SK-N-DZ (cell line): ENCODE measurements at places on chromosomes 2 and 18.

GRCh38 chr2:76867854-76868253 is 654.3 kb downstream of the LRRTM4 start:
- DNase-seq = no peak

GRCh38 chr18:1013951-1014350 is 109.3 kb downstream of the ADCYAP1 start:
- no peak for DNase-seq

GRCh38 chr2:203412546-203413331 is 84.5 kb downstream of the ABI2 start:
- DNase-seq = no peak

GRCh38 chr18:59352250-59352855 is 6.7 kb downstream of the LMAN1 start:
- DNase-seq = no peak

DNA sequence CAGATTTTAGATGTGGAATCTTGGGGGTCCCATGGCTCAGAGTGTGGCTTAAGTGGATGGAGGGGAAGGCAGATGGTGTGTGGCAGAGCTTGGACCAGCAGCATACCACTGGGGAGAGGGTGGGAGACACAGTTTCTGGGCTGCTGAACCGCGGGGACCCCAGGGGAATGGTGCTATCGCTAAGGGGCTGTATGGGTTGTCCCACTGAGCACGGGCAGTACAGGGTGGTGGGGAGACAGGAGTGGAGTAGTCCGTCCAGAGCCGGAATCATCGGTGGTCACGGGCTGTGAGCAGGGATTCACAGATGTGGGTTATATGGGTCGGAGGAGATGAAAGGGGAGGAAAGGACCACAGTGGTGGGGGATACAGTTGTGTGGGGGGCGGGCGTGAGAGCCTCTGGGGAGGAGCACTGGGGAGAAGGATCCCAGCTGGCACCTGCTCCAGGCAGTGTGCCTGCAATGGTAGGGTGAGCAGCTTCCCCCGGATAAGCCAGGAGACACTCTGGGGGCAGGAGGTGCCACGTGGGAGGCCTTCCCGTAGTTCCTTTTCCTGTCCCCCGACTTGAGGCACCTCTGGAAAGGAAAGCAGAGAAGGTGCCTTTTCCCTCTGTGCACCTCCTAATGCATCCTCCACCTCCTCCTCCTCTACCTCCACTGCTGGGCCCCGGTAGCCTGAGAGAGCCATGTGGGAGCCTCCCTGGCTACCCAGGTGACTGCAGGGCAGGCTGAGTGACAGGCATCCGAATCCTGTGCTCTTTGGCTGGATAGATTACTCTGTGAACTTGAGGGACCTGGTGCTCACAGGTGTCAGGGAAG is 24.9 kb downstream of the IGFBP5 start:
- DNase-seq = no peak

GRCh38 chr2:134226601-134227000 is 27.3 kb upstream of the MGAT5 start:
- DNase-seq = no peak

DNA sequence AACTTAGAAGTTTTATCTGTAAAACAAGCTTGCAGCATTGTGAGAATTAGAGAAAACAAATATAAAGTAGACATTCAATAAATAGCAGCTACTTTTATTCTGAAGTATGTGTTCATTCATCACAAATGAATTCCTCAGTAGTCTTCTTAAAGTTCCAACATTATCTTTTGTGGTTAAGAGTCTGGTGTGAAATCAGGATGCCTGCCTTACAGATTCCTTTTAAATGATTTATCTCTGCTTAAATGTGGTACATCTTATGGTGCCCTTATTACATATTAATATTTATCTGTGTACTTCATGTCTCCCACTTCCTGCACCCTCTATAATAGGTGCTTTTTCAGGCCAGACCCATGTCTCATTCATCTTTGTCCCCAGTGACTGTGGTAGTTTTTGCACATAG is 595.0 kb downstream of the STK39 start:
- DNase-seq = no peak

DNA sequence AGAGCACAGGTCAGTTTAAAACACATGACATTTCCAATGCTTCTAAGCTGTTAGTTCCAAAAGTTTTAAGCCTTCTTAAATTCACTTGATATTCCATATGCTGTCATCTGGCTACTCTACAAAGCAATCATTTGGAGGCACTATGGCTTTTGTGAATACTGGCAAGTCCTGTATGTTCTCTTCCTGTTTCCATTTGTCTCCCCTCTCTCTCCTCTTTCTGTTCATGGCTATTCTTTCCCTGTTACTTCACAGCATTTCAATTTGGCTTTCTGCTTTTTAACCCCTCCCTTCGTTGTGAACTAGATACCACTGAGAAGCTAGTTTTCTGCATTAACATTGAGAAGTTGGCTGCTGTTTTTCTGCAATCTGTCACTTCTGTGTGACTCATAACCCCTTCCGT is 1337.2 kb upstream of the CELF4 start:
- no peak for DNase-seq

DNA sequence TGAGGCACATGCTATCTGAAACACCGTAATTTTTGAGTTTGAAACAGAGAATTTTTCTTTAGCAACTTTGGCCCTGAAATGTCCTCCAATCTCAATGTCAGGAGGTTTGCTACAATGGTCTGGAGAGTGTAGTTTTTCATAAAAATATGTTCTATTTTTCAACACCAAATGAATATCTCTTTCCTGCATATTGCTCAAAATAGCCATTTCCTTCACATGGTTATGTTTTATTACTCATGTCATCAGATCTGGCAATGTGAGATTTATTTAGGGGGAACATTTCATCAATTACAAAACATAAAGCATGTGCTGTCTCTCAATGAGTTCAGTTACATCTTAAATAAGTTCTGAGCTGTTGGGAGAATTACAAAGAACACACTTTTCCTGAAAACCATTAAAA is 871.9 kb upstream of the FSHR start:
- DNase-seq = no peak

GRCh38 chr18:67131498-67131897 is 385.0 kb downstream of the DSEL start:
- DNase-seq = no peak

DNA sequence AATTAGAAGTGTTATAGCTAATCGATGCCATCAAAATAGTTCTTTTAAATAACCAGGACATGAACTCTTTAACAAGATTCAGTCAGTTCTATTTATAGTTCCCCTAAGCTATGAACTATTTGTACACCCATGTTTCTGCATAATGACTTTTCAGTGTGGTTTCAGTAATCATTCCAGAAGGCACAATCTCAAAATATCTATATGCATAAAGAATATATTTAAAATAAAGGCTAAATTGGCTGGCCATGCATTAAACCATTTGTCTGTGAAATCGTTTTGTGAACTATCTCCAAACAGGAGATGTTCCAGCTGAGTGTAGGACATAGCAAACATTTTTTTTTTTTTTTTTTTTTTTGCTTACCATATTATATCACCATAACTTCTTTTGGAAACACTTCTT is 719.3 kb downstream of the PLCL1 start:
- no peak for DNase-seq

GRCh38 chr2:16729335-16729734 is 63.7 kb upstream of the CYRIA start:
- DNase-seq = no peak

DNA sequence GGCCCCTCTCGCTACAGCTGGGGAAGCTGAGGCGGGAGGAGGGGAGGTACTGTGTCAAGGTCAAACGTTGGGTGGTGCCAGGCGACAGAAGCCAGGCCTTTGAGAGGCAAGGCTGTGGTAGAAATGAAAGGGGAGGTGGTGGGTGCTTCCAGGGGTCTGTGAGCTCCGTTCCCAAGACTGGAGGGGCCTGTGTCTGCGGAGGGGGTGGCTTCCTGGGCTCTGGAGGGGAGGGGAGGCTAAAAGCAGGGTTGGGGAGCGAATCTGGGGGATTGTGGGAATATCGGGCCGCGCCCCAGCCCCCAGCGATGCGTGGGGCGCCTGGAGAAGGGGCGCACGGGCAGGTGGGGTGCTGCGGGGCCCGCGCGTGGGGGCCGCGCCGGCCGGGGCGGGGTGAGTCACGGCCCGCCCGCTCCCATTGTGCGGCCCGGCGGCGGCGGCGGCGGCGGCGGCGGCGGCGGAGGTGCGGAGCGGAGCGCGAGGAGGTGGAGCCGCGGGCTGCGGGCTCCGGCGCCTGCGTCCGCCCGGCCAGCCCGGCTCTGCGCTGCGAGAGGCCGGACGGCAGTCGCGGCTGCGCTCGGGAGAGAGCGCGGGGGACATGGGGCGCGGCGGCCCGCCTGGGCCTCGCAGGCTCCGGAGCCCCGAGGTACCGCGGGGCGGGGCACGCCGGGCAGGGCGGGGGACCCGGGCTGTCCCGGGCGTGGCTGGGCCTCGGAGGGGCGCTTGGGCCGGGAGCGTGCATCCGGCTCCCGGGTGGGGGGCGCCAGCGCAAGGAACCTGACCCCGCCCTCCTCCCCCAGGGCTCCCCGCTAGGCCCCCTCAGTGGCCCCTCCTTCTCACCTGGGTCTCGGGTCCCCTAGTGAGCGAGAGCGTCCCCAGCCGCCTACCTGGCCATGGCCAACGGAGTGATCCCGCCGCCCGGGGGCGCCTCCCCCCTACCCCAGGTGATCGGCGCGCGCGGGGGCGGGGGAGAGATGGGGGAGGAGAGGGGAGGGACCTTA is at the start of gene SLC4A3:
Gene SLC4A3, plus strand, starts transcription at position 528 of the 998 bp plus-strand sequence. Its CDS starts 363 bp downstream, at position 891.
- DNase-seq = no peak

- DNase-seq = peak; percentile 79
Observed at GRCh38 chr2:24117902-24118301, 5.2 kb downstream of the PFN4 start.

- peak; percentile 34 for DNase-seq
Observed at GRCh38 chr2:16813593-16813992, 148.0 kb upstream of the CYRIA start.

GRCh38 chr2:191023235-191023679 is 9.3 kb upstream of the STAT1 start:
- no peak for DNase-seq

DNA sequence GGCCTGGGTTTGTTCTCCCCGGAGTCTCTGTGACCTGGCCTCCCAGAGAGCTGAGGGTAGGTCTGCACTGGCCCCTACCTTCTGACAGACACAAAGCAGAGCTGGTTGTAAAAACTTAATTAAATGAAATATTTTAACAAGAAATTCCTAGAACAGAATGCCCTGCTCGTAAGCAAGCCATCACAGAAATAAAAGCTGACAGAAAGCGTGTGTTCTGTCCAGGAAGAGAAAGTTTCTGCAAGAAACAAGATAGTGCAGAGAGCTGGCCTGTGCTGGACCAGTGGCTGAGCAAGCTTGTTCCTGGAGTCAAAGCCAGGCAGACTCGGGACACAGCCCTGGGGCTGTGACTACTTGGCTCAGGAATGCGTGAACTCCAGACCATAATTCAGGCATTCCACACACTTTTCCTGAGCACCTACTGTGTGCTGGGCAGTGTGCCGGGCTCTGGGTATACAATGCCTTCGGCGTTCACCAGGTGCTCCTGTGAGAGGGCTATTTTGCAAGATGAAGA is 51.6 kb downstream of the APOB start:
- DNase-seq = peak; percentile 73

- DNase-seq = no peak
Observed at GRCh38 chr2:11186145-11186544, 30.9 kb downstream of the SLC66A3 start.

DNA sequence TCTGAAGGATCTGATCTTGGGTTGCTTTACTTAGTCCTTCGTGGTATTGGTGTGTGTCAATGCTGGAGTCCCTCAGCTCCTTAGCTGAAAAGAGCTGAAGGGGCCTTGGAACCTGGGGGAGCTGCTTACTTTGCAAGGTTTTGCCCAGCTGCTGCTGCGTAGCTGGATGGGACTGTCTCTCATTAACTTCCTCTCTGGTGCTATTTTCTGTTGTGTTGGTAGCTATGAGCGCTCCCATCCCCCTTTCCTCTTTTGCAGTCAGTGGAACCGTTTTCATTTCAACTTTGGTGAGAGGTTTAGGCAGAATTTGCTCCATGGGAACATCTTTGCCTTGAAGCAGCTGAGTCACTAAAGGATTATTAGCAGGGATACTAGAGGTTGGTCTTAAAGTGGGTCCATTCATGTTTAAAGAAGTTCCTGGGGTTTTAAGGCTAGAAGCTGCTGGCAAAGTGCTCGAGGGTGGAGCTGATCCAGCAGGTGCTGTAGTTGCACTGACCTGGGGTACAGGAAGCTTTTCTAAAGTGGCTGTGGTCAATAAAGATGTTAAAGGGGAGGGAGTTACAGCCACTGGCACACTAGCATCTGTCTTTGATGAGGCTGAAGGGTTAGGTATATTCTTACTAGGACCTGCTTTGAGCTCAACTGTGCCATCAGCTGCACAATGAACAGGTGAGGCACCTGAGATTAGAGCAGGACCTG is 69.9 kb upstream of the DTNB start:
- DNase-seq = no peak

DNA sequence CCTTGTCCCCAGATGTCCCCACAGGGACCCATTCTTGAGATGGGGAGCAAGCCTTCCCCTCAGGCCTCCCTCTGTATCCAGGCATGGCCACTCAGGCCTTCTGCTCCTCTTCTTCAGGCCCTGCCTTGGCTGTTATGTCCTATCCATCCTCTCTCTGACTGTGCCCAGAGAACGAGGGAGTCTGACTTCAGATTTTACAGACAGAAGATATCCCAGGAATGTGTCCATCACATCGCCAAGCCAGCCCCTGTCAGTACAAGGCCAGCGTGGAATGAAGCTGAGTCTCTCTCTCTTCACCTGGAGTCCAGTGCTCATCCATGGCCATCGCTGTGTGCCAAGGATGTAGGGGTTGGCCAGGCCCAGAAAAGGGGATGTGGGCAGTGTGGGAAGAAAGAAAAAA is 57.6 kb downstream of the SDC1 start:
- no peak for DNase-seq

- no peak for DNase-seq
Observed at GRCh38 chr2:72289283-72289682, 141.6 kb upstream of the CYP26B1 start.

DNA sequence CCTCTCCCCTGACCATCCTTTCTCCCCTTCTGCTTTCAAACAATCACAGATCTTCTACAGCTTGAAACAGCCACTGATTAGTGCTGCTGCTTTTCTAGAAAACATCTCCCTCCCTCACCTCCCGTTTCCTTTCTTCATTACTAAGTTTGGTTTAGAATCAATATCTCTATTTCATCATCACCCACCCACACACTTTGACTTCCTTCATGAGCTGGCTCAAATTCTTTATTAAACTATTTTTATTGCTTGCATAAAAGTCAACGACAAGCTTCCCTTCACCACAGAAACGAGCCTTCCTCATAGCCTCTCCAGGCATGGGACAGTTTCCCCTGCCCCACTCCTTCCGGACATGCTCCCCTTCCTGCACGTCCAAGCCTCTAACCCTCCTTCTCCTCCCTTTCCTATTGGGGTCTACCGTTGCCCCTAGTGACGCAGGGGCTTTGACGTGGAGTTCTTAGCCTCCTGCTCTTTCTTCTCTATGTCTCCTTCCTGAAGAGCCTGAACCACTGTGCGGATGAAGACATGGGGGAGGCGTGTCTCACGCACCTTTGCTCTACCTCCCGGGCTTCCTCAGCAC is 172.0 kb downstream of the AFF3 start:
- DNase-seq = no peak

- peak; percentile 66 for DNase-seq
Observed at GRCh38 chr2:1742681-1743395, 1.5 kb downstream of the PXDN start.

- no peak for DNase-seq
Observed at GRCh38 chr2:45452866-45453265, 158.2 kb downstream of the SRBD1 start.

- DNase-seq = no peak
Observed at GRCh38 chr2:122500316-122501105, 745.1 kb downstream of the TSN start.

GRCh38 chr18:66553824-66554223 is 50.1 kb downstream of the CDH19 start:
- DNase-seq = no peak

GRCh38 chr18:41075212-41075611 is 879.8 kb upstream of the PIK3C3 start:
- DNase-seq = no peak
